ENCODE measurements at places on chromosomes 3 and 15.

DNA sequence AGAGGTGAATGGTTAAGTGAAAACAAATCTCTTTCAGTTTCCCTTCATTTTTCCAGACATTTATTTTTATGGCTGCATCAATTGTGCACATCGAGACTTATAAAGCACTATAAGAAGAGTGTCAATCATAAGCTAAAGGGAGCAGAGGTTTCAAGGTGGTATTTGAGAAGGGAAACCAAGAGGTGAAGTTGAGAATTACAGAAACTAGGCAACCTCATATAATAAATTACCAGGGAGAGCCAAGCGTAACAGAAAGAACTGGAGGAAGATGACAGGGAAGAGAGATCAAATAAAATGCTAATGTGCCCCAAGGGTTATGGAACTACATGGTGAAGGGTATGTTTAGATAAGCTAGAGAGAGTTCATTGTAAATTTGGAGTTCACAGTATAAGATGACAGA, 6.3 kb upstream of the CCDC54 start:
- DNase-seq = no peak

DNA sequence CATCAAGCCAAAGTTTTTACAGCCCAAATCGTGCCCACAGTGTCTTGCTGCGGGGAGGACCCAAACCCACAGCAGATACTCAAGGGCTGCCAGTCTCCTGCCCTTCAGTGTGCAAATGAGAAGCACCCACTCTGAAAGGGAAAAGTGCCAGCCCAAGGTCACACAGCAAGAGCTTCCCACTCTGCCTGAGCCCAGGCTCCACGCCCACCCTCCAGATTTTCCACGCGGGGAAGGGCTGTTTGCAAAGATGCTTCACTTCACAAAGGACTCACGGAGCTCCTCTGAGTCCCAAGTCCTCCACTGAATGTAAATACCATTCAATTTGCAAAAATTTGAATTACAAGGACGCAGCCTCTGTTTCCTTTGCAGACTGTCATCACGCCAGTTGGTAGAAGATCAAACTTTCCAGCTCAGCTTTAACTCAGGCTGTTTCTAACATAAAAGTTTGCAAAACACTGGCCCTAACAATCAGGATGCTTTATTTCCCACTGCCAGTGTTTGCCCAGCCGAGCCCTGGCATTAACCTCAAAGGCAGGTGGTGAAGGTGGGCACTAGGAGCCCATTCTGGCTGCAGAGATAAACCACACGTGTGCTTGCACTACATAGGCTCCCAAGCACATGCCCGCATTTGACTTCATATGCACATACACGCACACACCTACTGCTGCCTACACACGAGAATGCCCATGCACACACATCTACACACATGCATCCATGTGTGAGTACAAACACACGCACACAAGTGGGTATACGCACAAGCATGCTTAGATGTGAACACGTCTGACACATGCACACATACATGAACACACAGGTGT, 7.6 kb downstream of the CACNA2D2 start:
- DNase-seq = no peak

DNA sequence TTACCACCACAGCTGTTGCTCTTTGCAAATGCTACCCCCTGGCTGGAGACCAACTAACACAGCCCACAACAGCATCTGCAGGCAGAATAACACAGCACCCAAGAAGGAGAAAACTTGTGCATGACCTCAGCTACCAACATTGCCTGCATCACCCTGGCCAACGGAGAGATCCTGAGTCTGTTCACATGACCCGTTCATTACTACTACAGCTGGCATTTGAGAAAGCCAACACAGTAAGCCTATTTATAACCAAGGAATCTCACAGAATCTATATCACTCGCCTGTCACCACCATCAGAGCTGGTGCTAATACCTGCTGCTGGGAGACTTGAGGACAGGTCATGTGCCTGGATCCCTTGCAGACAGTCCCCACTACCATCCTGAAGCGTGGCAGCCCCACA, 215.2 kb downstream of the POLQ start:
- DNase-seq = peak; percentile 91

DNA sequence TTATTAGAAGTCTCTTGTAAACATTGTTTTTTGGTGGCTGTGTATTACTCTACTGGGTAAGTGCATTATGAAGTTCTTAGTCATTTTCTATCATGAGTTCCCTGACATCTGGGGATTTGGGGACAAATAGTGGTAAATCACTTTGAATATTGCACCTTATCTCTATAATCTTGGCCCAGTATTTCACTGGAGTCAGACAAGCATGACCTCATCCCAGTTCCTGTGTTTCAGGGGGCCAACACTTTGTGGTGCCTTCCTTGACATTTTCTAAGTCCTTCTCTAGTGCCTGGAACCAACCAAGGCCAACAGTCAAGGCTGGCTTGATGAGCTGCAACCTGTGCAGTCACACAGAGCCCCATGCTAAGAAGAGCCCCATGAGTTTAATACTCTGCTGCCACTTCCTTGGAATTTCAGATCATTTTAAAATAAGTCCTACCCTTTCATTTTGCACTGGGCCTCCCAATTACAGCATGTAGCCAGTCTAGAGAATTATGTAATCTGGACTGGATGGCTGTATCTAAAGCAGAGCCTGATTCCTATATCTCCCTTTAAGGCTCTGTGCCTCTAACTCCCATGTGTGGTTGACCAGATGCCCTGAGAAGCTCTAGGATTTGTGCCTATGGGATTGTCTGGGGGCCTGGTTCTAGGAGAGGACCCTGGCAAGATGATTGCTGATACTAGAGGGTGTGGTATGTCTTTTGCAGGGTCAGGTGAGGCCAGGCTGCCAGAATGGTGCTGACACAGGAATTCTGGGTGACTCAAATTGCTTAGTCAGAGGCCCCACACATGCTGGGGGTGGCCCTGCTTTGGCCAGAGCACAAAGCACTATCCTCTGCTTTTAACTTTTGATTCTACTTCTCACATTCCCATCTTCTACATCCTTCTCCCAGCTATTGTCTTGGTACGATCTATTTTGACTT, 319.6 kb upstream of the TBC1D5 start:
- DNase-seq = peak; percentile 21

DNA sequence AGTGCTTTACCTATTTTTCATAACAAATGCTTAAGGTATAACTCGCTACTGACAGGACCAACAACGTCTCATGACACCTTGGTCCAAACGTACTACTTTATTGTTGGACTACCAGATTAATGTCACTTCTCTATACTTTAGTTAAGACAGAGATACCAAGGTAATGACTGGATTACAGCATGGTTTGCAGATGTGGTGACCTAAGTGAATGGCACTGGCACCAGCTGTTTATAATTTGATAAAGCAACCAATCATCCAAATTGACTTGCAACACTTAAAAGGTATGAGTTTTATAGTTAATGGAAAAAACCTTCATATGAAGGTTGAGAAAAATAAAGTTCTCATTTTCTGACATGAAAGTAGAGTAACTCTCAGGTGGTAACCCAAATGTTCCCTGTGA, 209.0 kb downstream of the NEK10 start:
- no peak for DNase-seq

DNA sequence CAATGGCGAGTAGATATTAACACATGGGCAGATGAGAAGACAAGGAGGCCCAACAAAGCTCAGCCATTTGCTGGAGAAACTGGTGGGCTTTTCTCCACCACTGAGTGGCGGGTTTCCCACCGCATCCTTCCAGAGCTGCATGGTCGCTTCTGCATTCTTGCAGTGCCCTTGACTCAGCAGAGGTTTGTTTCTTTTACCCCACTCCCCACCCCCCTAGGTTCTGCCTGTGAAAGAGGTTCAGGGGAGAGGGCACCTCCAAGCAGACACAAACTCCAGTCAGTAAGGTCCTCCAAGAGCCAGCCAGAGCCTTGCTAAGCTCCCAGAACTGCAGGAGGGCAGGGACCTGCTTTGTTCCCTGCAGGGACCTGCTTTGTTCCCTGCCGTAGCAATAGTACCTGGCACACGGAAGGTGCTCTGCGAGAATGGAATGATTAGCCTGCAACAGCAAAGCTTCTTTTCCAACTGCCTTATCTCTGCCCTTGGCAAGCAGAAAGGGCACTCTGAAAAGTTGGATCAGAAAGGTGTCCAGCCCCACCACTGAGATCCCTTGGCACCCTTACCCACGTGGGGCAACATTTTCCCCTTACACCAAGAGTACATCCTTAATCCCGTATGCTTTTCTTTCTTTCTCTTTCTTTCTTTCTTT, 1.4 kb downstream of the PAQR5 start:
- no peak for DNase-seq

DNA sequence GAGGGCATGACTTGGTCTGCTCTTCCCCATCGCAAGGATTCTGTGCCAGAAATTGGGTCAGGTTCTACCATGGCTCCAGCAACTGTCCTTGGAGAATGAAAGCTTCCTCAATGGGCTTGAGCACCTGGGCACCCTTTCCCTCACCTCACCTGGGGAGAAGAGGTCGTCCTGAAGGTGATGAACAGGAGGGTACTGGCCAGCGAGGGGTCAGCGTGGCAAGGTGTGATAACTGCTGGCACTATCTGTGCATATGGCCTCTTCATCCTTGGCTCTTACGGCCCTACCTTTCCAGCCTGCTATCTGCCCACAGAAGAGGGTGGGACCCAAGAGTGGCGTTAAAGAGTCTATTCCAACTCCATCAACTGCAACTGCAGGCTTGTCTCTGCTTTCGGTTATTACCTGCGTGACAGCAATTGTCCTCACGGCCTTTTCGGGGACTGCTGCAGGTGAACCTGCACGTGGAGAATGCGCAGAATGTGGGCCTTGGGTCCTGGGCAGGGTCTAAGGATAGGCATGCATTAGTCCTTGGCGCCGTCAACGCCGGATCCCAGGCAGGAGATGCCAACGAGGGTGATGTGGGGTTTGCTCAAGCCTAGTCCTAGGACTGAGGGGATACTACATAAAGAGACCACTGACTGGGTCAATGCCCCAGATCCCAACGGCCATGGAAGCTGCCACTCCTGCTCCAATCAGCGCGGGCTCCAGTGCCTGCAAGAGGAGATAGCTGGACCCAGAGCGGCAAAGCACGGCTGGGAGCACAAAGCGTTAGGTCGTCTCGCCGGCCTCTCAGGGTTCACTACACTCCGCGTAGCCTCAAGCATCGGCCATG, 625 bp upstream of the RBM15B start:
- no peak for DNase-seq

DNA sequence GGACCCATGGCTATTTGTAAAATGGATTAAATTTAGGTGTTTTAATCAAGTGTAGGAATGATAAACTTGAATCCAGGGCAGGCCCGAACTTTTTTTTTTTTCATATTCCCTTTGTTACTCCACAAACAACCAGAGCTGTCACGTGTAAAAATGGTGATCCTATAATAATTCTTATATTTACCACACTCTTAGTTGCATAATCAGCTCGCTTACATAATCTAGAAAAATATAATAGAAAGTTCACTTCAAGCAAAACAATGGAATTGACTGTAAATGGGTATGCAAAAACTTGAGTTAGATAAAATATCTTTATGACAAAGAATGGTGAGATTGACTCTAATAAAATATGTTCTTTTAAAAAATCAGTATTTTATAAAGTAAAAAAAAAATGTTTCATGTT, 2.1 kb upstream of the PAQR9 start:
- no peak for DNase-seq

- DNase-seq = peak; percentile 99
Observed at GRCh38 chr15:99123713-99124451, 19.0 kb downstream of the SYNM start.

GRCh38 chr15:60757831-60758570, 279.1 kb upstream of the ICE2 start:
- DNase-seq = no peak

DNA sequence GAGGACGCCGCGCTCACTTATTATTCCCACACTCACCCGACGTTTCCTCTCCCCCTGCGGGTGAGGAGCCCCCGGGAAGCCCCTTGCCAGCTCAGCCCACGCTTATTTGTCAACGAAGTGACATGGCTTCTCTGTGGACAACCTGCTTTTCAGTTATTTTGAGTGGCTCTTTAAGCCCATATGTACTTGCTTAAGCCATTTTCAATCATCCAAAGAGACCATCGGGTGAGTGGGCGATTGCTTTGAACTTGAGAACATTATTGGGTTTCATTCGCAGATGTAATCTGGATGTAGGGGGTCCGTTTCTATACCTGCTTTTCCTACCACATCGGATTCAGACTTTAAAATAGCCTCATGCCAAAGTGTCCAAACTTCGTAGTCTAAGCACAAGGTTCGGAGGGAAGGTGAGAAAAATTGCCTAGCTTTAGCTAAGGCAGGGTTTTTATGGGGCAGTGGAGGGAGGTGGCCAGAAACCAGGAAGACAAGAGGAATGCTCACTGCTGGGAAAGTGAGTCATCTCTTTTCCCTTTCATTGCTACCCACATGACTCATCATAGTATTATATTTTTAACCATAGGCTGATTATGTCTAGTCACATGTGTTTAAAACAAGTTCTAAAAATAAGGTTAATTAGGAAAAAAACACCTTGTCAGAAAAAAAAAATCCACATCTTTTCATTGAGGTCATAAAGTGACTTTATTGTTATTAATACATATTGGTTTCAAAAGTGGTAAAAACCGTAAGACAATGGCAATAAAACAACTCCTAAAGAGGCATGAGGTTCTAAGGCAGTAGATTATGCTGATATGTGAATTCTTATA, 773.1 kb upstream of the NR2F2 start:
- DNase-seq = peak; percentile 86

DNA sequence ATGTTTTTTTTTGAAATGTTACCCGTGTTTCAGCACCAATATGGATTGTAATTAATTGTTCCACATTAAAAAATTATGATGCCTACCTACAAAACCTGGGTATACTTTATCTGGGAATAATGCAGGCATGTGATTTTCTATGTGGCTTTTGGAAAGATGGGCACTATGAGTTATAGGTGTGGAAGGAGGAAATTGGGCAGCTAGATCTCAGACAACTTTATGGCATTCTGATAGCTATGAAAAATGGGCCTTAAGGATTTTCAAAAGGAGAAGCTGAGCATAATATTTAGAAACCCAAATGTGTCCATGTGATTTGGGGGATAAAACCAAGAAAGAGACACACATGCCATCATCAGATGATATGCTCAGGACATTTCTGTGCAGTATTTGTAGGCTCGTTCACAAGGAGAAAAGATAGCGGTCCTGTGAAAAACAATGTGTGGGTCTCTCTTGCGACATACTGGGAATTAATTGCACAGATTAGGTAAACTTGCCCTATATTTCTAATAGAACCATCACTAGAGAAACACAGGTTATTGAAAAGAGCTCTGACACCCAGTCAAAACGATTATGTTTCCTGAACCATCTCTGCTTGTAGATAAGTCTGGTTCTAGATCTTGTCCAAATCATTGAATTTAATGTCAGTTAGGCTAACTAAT, 35.3 kb downstream of the ARPP21 start:
- DNase-seq = no peak
